Activated naive CD4-positive, alpha-beta T cell treated with anti-CD3 and anti-CD28 coated beads, Interleukin-2, amount 10 ng/mL, durations not matched to agents 7 days and 5 days (primary cell): ENCODE measurements at places on chromosomes 13 and 19.

GRCh38 chr13:101942038-101942437, 459.8 kb downstream of the FGF14 start:
- no peak for DNase-seq

DNA sequence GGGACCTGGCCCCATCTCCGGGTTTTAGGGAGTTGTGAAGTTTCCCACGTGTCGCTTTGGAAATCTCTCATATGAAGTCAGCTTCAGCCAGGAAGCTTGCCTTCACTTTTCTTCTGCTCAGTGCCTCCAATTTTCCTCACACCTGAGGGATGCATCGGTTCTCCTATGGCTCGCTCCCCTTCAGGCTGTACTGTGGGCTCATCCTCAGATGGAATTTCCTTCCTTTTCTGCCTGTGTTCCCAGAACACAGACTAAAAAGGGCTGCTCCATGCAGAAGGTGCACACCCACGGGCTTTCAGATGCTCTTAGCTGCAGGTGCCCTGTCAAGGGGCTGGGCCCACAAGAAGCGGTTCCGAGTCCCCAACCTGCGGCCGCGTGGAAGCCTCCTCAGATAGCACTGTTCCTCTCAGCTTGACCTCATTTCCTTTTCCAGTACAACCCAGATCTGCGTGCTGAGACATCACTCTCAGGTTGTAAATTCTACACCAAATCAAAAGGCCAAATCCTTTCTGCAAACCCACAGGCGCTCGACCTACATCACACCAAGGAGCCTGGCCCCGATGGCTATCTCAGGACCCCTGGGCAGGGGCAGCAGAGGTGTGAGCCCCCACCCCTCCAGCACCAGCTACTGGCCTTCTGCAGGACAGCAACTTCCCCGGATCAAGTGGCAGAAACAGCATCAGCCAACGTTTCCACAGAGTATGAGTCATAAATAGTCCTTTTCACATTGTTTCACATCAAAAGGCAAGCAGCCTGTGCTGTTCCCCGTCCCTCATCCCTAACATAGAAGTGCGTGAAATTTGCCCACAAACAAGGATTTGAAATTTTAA, 275.9 kb downstream of the ZNF536 start:
- DNase-seq, result no peak

DNA sequence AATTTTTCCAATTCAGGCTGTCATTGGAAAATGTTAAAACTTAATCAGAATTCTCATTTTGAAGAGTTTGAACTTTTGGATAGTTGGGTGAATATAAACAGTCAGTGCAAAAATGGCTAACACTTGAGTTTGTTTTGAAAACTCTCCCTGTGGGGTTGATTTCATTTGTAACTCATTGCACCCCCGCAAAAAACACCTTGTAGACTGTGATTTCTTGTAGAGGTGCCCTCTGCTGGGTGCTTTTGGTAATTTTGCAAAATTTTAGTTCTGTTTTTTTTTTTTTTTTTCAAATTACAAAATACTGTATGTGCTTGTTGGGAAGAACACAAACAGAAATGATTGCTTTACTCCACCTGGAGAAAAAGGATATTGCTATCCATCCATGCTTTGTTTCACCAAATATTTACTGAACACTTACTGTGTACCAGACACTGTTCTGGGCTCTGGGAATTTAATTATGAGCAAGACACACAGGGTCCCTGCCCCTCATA, 28.2 kb upstream of the GPI start:
- DNase-seq, result peak; percentile 63

GRCh38 chr13:90950160-90950559, 397.3 kb upstream of the MIR17HG start:
- no peak for DNase-seq

GRCh38 chr13:50476577-50477285, 366.8 kb downstream of the DLEU7 start:
- no peak for DNase-seq

DNA sequence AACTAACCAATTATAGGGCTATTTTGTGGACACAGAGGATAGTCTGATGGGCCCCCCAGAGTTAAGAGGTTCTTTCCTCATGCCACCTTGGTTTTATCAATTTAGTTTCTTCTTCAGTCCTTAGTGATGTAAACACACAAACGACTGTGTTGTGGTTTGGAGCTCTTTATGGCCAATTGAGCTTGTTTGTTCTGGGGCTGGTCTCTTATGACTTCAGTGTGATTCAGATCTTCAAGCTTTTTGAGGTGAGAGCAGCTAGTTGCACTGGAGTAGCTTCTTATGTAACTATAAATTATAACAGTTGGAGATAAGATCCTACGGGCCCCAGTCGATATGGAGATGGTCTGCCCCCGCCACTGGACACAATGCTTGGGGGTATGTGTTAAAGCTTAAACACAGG, 22.0 kb upstream of the GJB6 start:
- no peak for DNase-seq

- DNase-seq, result no peak
These were observed 5.8 kb downstream of the DAZAP1 start for GRCh38 chr19:1412995-1413800.

DNA sequence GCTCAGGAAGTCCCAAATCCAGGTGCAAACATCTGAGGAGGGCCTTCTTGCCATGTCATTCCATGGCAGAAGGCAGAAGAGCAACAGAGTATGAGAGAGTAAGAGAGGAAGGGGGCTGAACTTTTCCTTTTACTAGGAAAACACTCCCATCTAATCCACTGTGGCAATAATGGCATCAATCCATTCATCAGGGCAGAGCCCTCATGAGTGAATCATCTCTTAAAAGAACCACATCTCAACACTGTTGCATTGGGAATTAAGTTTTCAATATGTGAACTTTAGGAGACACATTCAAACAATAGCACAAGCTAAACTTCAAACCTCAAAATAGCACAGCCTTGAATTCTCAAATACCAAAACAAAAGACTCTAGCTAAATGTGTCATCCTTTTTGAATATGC, 264.5 kb downstream of the KCTD12 start:
- DNase-seq, result no peak

GRCh38 chr19:4157164-4157563, 3.7 kb downstream of the CREB3L3 start:
- no peak for DNase-seq

DNA sequence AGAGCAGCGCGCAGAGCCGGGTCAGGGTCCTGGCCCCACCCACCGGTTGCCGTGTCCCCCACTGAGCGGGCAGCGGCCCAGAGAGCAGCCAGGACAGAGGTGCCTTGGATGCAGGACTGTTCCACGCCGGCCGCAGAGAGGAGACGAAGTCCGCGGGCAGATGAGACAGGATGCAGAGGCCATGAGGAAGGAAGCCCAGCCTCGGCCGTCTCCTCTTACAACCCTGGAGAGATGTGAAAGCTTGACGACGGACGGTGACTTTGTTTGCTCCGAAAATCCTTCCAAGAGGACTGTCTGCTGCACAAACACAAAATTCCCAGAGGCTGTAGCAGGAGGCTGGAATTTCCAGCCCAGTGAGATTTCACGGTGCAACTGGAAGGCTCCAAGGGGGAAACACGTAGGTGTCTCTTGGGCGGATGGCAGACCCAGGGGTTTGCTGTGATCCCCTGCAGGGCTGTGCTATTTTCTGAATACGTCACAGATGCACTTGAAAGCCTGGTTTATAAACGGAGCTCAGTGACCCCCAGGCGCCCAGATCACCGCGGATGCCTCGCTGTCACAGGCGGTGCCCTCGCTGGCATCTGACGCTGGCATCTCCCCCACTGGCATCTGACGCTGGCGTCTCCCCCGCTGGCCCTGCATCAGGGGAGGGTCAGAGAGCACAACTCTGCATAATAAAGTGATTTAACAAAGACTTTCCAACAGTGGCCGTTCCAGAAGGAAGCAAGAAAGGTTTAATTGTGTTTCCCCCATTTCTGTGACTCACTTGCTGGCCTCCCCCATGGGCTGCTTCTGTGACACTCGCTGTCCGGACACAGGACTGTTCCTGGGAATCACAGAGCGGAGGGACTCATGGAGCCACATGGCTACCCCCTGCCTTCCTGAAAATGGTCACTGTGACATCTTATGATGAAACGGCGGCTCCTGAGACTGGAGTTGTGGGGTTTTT, 62.0 kb upstream of the C13orf46 start:
- no peak for DNase-seq

DNA sequence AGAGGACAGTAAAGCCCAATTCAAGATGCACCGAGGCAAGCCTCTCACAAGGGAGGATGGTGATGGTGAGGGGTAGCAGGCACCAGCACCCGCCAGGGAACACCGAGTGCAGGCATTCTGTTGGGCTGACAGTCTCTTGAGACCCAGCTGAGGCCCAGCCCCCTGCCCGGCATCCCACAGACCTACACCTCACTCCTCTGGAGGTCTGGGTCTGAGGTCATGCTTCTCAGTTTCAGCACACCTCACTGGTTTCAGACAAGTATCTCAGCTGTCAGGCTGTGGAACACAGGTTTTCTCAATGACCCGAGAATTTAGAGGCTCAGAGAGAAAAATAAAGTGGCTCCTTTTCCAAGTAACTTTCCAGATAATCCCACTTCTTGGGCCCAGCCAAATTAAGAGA, 27.7 kb upstream of the EPHX3 start:
- DNase-seq, result no peak

DNA sequence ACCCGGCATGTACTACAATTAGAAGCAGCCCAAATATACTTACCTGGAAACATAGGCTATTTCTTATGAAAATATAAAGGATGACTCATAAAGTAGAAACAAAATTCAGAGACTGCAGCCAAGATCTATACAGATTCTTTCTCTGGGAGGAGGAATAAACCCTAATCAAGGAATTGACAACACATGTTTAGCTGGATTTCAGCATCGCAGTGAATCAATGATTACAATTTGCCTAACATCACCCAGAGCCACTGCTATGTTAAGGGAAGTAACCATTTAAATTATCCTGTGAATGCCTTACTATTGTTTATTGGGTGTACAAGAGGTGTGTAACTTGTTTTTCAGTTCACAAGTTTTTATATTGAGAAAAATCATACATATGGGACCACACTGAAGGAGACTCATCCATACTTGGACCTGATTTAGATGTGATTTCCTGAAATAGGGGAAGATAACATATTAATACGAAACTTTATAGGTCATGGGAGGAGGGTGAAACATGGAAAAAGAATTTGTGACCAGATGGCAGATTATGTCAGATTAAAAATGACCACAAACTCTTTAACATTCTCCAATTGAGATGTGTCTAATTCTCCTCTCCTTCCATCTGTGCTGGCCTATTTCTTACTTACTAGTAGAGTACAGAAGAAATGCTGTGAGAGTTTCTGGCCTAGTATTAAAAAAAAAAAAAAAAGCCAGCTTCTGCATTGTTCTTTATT, 1168.4 kb downstream of the SLITRK1 start:
- no peak for DNase-seq

GRCh38 chr13:29081036-29081435, 260.9 kb downstream of the MTUS2 start:
- peak; percentile 59 for DNase-seq

- DNase-seq, result no peak
These were observed 25.1 kb downstream of the TMEM161A start for GRCh38 chr19:19113040-19113626.

DNA sequence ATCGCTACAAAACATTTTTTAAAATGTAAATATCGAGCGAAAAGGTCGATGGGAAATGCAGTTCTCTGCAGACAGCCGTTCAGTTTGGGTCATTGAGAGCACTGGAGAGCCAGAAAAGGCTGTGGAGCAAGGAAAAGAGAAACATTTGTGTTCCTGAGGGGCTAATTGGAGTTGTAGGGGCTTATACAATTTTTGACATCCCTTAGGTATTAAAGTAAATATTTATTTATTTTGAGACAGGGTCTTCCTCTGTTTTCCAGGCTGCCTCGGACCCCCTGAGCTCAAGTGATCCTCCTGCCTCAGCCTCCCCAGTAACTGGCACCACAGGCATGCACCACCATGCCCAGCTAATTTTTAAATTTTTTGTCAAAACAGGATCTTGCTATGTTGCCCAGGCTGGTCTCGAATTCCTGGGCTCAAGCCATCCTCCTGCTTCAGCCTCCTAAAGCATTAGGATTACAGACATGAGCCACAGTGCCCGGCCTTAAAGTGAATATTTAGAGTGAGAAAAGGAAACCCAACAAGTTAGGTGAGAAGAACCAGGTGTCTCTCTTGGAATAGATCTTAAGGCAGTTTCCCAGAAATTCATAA, 825 bp upstream of the YIF1B start:
- no peak for DNase-seq

DNA sequence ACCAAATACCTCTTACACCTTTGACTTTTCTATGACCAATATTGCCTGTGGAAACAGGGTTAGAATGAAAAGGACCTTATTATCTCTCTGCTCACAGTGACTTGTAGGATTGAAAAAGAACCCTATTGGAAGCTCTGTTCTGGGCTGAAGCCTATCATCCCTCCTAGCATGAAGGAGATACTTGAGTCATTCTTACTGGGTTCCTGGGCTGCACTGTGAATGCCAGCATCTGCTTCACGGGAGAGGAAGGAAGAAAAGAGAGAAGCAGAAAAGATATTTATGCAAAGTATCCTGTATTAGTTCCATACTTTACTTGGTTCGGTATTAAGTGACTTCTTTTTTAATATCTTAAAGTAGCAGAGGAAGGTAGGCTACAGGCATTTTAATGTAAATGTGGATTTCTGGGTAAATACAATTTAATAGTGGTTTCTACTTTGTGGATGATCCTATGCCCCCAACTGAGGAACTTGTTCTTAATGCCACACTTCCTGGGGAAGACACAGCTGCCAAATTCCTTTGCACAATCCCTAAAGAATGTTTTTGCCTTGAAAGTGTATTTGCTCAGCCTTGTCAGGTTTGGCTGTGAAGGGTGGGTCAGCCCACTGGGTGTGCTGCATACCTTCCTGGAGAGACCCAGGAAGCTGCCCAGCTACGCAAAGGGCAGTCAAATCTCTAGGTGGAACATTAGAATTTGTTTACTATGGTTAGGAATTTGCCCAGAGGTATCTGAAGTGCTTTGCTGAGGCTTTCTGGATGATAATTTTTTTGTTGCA, 13.7 kb upstream of the SCEL start:
- DNase-seq, result no peak

DNA sequence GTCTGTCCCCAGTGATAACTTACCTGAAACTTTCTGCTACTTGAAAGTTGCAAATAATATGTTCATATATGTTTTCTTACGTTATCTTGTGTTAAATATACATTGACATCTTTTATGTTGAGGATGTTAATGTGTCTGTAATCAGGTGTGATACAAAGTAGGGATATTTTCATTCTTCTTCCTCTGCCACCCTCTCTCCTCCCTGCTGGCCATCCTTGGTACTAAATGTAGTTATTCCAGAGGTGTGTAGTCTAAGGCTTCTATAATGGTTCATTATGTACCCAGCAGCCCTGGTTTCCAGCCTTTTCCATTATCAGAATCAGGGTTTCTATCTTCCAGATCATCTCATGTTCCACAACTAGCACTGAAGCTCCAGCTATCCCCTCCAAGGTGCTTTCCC, 606.7 kb upstream of the KLHL1 start:
- DNase-seq, result no peak

- DNase-seq, result peak; percentile 79
These were observed 1.5 kb upstream of the MYADM start for GRCh38 chr19:53865918-53866864.

DNA sequence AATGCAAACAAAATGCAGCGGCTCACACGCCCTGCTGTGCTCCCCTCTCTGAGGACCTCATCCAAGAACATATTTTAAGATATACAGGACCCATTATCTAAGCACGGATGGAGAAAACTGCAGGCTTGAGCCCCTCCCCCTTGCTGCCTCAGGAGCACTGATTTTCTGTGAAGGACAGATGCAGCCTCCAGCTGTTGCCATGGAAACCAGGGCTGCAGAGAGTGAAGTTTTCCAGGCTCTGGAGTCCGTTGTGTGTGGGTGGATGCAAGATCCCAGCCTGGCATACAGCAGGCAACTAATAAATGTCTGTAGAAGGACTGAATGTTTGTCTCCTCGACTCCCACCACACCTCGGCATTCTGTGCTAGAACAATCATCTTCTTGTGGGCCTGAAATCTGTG, 105.6 kb upstream of the PEG3 start:
- no peak for DNase-seq
